Stimulated activated CD4-positive, alpha-beta T cell treated with anti-CD3 and anti-CD28 coated beads, Interleukin-1b, Interleukin-23, amount 100 ng/mL, for 1 hour (primary cell): ENCODE measurements at places on chromosomes 2 and 18.

GRCh38 chr18:79687806-79688205 lies 8.2 kb downstream of the CTDP1 start:
- DNase-seq, result no peak

- DNase-seq, result no peak
Observed at GRCh38 chr2:205747829-205748386, 65.6 kb downstream of the NRP2 start.

GRCh38 chr2:177252808-177253531 lies 11.6 kb downstream of the NFE2L2 start:
- DNase-seq, result no peak

- no peak for DNase-seq
Observed at GRCh38 chr2:241048149-241048948, 49.9 kb downstream of the SNED1 start.

GRCh38 chr18:75249672-75250470 lies 39.3 kb downstream of the TSHZ1 start:
- no peak for DNase-seq

- no peak for DNase-seq
Observed at GRCh38 chr2:10658914-10659257, 30.9 kb downstream of the NOL10 start.
